Astrocyte (in vitro differentiated cells and primary cell): ENCODE measurements at places on chromosomes 16 and 17. TPM values are rescaled to one million over a fixed set of nuclear protein-coding genes. Genes with fewer than 3 reads are reported as not detected.
A peak's percentile ranks its signal among the peaks of the same experiment; 100 is the strongest.

DNA sequence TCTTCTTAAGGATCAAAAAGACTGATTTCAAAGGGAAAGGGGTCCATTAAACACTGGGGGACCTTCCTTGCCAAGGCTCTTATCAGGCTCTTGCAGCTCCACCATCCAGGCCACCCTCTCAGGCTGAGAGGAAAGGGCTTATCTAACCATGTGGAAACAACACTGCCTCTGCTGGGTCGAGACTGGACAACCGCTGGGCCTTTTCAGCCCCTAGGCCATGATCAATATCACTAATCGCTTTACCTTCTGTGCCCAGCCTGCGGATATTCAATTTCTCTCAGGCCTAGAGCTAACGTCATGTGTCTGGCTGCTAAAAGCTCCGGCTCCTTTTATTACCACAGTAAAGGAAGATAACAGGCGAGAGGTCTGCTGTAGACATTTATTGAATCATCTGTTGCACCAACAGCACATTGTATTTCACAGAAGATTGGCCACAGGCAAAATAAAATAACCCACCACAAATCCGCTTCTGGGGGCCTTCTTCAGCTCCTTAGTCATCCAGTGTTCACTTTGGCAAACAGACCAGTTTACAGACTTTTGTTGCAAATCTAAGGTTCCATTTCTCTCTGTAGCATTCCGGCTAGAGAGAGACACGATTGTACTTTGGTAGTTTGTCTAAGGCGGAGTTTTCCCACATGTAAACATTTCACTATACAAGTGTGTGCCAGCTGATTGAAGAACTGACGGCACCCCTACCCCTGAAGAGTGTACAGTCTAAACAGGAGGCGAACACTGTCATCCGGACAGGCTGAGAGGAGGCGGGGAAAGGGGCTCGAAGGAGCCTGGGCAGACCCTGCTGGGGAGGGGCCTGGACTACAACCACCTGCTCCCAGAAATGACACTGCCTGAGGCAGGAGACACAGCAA is 13.9 kb downstream of the CYB561 start:
- H3K27me3 ChIP-seq: no peaks in the 10 kb centered on the region
- DNase-seq: peak; percentile 65

The CPHXL2 gene
- total RNA-seq: not detected in 2 replicates

The KCNH4 gene
- total RNA-seq: not detected in 2 replicates

- DNase-seq: no peak
- H3K4me3 ChIP-seq: no peak overlapping the region
- no peak overlapping the region for H3K27ac ChIP-seq
- no peaks in the 10 kb centered on the region for H3K4me1 ChIP-seq
- peaks cover 6% of the 10 kb centered on the region for H3K36me3 ChIP-seq
These were observed 5.9 kb upstream of the MYO15A start for GRCh38 chr17:18102640-18103039.

DNA sequence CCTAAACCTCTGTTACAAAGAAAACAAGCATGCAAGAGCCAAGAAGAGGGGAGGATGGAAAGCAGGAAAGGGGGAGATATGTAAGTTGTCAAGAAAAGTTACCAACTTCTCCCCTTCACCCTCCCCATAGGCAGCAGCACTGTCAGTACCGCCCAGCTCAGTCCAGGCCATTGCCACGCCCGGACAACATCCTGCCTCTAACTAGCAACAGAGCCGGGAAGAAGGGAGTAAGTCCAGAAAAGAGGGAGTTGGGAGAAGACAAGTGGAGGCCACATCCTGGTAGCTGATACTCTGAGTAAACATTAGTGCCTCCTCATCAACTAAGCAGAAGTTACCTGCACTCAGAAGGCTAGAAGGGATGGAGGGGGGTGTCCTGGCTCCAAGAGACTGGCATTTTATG is 113.6 kb downstream of the SMG6 start:
- DNase-seq: no peak
- no peak overlapping the region for H3K4me3 ChIP-seq
- H3K36me3 ChIP-seq: peaks cover 14% of the 10 kb centered on the region
- H3K27me3 ChIP-seq: no peaks in the 10 kb centered on the region
- peaks cover 31% of the 10 kb centered on the region for H3K4me1 ChIP-seq
- peak overlapping the region; percentile 3 for H3K27ac ChIP-seq

The GCGR gene
- not detected in 2 replicates for total RNA-seq

DNA sequence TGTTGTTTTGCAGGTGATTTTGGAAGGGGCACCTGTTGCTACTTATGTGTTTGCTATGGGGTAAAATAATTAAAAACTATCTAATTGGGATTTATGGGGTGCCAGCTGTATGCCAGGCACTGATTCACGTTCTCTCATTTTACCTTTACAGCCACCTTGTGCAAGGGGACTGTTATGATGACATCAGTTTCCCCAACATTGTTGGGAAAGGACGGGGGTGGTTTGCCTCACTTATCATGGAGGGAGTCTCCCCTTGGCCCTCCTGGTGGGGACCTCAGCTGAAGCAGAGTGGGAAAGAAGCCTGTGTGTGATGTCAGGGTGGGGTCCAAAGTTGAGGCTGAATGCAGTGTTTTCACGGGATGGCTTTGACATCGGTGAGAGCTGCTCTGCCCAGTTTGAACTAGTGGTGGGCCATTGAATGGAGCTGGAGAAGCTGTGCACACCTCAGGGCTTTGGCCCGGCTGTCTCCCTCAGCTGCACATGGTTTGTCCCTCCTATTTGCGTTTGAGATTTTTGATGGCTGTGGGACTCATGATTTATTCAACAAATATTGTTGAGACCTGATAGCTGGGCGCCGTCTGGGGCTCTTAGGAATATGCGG is 36.1 kb downstream of the CMIP start:
- peaks cover 17% of the 10 kb centered on the region for H3K4me1 ChIP-seq
- no peaks in the 10 kb centered on the region for H3K27me3 ChIP-seq
- DNase-seq: no peak
- no peak overlapping the region for H3K27ac ChIP-seq
- peaks cover 3% of the 10 kb centered on the region for H3K36me3 ChIP-seq

DNA sequence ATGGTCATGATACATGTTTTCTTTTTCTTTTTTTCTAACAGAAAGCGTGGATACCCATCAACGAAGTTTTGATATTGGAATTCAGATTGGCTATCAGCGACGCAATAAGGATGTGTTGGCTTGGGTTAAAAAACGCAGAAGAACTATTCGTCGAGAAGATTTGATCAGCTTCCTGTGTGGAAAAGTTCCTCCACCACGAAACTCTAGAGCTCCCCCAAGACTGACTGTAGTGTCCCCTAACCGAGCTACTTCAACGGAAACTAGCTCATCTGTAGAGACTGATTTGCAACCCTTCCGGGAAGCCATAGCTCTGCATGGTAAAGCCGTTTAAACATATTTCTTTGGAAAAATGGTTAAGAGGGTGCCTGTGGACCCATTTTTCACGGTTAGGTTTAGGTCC is 11.5 kb downstream of the HAPSTR1 start:
- H3K4me1 ChIP-seq: peaks cover 36% of the 10 kb centered on the region
- peak overlapping the region; percentile 77 for H3K27ac ChIP-seq
- H3K27me3 ChIP-seq: no peaks in the 10 kb centered on the region
- peaks cover 73% of the 10 kb centered on the region for H3K36me3 ChIP-seq

GRCh38 chr16:31479751-31480150 is 3.2 kb upstream of the SLC5A2 start:
- no peak overlapping the region for H3K4me3 ChIP-seq
- no peak overlapping the region for H3K27ac ChIP-seq
- H3K4me1 ChIP-seq: peaks cover 17% of the 10 kb centered on the region
- no peaks in the 10 kb centered on the region for H3K27me3 ChIP-seq
- no peak for DNase-seq

- H3K27ac ChIP-seq: no peak overlapping the region
- no peaks in the 10 kb centered on the region for H3K4me1 ChIP-seq
- no peak overlapping the region for H3K4me3 ChIP-seq
- H3K27me3 ChIP-seq: no peaks in the 10 kb centered on the region
These were observed 174.2 kb downstream of the PRKCB start for GRCh38 chr16:24009955-24010354.

- DNase-seq: no peak
- H3K4me1 ChIP-seq: no peaks in the 10 kb centered on the region
- H3K27ac ChIP-seq: no peak overlapping the region
These were observed 27.8 kb upstream of the TMEM220 start for GRCh38 chr17:10757647-10758046.

GRCh38 chr17:19005137-19005773 is 691 bp upstream of the FAM83G start:
- DNase-seq: no peak
- H3K4me1 ChIP-seq: peaks cover 43% of the 10 kb centered on the region
- no peaks in the 10 kb centered on the region for H3K27me3 ChIP-seq
- H3K27ac ChIP-seq: peak overlapping the region; percentile 70

The CAMKK1 gene
- total RNA-seq: 3.8 and 5.1 TPM in 2 replicates

DNA sequence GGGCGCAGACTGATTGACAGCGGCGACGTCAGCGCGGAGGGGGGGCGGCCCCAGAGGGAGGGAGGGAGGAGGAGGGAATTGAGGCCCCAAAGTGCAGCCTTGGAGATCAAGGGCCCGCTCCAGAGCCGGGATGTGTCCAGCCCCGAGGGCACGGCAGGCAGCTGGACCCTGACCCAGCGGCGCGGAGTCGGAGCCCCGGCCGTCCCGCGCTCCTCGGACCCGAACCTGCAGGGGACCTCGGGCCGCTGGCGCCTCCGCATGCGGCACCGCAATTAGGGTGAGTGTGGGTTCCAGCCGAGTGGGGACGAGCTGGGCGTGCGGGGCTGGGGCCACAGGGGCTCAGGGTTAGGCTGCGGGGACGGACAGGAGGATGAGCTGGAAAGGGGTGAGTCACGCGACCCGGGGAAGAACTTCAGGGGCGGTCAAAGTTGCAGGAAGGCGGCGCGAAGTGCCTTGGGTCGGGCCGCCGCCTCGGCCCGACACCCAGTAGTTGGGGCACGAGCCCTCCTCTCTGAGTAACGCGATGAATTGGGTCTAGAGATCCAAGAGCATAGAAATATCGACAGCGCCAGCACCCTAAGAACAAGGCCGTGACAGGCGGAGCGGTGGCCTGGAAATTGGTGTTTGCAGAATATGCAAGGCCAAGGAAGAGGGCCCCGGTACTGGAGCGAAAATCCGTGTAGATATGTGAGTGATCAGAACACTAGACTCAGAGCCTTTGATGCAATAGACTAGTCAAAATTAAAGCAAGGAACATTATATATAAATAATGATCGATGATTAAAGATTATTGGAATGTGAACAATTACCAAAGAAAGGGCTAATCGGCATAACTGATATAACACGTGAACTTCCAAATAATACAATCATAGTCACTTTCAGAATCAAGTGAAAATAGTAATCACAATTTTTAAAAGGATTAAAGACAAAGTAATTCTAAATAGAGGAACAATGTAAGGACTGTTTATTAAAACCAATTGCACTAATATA is at the start of gene TBX4:
TBX4 (plus strand) TSS at position 122 of the 990 bp plus-strand sequence. CDS start 4,069 bp downstream, outside the sequence.
- H3K4me3 ChIP-seq: no peak within 1 kb of the TSS
- H3K36me3 ChIP-seq: no peaks in the 10 kb centered on the region
- H3K27me3 ChIP-seq: peaks cover 80% of the 10 kb centered on the region
- no peak for DNase-seq
- peaks cover 4% of the 10 kb centered on the region for H3K4me1 ChIP-seq

The MT4 gene
- not detected in 2 replicates for total RNA-seq

GRCh38 chr17:81130385-81131361 is 34.6 kb upstream of the PVALEF start:
- no peak overlapping the region for H3K4me3 ChIP-seq
- DNase-seq: no peak
- H3K27me3 ChIP-seq: no peaks in the 10 kb centered on the region
- no peaks in the 10 kb centered on the region for H3K36me3 ChIP-seq

- H3K4me1 ChIP-seq: peaks cover 16% of the 10 kb centered on the region
- DNase-seq: no peak
- H3K27me3 ChIP-seq: peaks cover 58% of the 10 kb centered on the region
- H3K36me3 ChIP-seq: no peaks in the 10 kb centered on the region
- no peak overlapping the region for H3K4me3 ChIP-seq
These were observed 3.2 kb downstream of the RHBDL3 start for GRCh38 chr17:32268734-32269288.

DNA sequence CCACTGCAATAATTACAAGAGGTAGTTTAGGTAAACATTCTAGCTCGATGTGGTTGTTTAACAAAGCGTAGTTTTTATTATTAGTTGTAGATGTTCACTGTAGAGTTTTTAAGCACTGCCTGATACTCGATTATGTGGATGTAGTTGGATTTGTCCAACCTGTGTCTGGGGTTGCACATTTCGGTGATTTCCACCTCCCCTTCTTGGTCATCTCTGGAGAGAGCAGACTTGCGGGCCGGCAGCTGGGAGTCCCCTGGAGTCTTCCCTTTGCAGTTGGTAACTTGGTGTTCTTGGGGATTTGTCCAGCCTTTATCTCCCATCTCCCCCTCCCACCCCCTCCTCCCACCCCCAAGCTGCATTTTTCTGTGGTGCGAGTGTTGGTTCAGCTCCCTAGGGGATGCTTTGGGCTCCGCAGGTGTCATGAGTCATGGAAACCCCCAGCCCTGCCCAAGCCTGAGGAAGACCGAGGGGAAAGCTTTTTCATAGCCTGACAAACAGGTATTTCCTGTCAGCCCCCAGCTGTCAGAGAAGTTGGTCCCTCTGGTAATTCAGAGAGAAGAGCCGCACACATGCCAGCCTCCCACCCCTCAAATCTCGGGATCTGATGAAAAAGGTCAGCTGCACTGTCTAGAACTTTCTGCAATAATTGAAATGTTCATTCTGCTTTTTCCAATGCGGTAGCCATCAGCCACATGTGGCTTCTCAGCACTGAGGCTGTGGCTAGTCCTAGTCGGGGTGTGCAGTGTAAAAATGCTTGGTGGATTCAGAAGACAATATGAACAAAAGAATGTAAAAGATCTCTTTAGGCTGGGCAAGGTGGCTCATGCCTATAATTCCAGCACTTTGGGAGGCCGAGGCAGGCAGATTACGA is 50.3 kb downstream of the KSR1 start:
- H3K27me3 ChIP-seq: no peaks in the 10 kb centered on the region
- no peak overlapping the region for H3K4me3 ChIP-seq
- H3K27ac ChIP-seq: peak overlapping the region; percentile 69
- peak; percentile 75 for DNase-seq
- peaks cover 33% of the 10 kb centered on the region for H3K4me1 ChIP-seq
- H3K36me3 ChIP-seq: no peaks in the 10 kb centered on the region

DNA sequence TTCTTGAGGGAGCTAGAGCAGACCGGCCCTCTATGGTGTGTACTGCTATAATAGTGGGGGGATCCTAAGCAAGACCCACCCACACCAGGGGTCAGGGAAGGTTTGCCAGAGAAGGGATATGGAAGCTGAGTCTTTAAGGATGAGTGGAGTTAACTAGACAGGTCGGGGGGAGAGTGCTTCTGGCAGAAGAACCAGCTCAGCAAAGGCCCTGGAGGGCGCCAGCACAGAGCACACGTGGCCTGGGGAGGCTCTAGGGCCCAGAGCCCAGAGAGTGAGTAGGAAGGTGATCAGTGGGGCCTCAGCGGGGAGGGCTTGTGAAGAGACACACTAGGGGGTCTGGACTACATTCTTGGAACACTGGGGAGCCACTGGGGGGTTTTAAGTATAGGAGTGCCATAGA is 21.1 kb downstream of the NGFR start:
- peaks cover 18% of the 10 kb centered on the region for H3K27me3 ChIP-seq
- no peak overlapping the region for H3K27ac ChIP-seq
- no peak for DNase-seq
- peaks cover 14% of the 10 kb centered on the region for H3K4me1 ChIP-seq
- H3K36me3 ChIP-seq: no peaks in the 10 kb centered on the region
- H3K4me3 ChIP-seq: no peak overlapping the region

GRCh38 chr16:50940275-50940854 is 198.5 kb downstream of the CYLD start:
- H3K4me3 ChIP-seq: no peak overlapping the region
- H3K36me3 ChIP-seq: no peaks in the 10 kb centered on the region
- no peak for DNase-seq

The SLC35G6 gene
- total RNA-seq: not detected in 2 replicates

GRCh38 chr17:50147841-50148225 is 2.6 kb downstream of the PPP1R9B start:
- H3K36me3 ChIP-seq: peaks cover 12% of the 10 kb centered on the region
- peaks cover 39% of the 10 kb centered on the region for H3K4me1 ChIP-seq
- H3K4me3 ChIP-seq: peak overlapping the region; percentile 71
- peak overlapping the region; percentile 0 for H3K27ac ChIP-seq

The KRTAP4-5 gene
- total RNA-seq: not detected in 2 replicates
